Islet precursor cell (in vitro differentiated cells): ENCODE measurements at places on chromosomes 12 and 14.

GRCh38 chr12:15933751-15934150 is 22.6 kb downstream of the DERA start:
- DNase-seq: no peak

DNA sequence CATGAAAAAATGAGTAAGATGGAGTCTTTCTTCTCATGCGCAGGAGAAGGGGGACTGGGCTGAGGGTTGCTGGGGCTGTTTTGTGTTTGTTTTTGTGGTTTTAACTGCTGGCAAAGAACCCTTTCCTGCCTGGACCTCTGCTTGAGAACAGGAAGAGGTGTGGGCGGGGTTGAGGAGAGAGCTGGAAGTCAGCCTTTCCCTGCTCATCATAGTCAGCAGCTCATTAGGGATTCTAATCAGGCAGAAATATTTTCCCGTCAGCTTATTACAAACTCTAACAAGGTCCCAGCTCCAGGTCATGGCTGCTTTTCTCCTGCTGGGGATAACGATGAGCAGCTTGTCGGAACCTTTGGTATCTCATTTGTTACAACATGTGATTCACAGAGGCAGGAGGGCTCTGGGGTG is 185.0 kb upstream of the NRXN3 start:
- peak; percentile 43 for DNase-seq

GRCh38 chr14:106530423-106531107 is 1004.2 kb downstream of the TMEM121 start:
- no peak for DNase-seq

DNA sequence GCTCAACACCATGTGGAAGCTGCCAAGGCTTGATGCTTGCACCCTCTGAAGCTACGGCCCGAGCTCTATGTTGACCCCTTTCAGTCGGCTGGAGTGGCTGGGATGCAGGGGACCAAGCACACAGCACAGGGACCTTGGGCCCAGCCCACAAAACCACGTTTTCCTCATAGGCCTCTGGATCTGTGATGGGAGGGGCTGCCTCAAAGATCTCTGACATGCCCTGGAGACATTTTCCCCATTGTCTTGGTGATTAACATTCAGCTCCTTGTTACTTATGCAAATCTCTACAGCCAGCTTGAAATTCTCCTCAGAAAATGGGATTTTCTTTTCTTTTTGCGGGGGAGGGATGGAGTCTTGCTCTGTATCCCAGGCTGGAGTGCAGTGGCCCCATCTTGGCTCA is 46.3 kb downstream of the MON2 start:
- DNase-seq: no peak

DNA sequence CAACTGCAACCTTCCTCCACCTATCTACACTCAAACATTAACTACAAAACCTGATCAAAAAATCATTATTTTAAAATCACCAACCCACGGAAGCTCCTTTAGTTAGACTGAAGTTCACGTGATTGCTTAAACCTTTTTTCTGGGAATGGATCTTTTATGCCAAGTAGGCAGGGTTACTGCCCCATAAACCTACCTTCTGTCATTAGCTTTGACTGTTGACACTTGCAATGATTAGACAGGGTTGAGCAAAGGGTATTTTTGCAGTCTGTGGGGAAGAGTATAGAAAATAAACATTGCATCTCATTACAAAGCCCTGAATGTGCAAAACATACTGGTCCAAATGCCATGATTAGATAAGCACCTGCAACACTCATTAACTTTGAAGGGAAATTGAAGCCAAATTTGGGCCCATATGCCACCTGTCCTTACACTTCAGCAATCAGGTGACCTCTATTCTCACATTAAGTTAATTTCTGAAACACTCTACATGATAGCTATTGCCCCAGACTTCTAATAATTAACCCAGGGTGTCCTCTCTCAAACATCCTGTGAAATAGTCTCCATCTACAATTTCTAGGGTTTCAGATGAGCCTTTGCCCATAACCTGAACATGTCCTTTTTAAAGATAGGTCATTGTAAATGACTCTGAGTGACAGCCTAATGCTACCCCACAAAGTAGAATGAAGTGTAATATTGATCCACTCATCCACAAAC is 156.0 kb upstream of the PLEKHG7 start:
- no peak for DNase-seq

DNA sequence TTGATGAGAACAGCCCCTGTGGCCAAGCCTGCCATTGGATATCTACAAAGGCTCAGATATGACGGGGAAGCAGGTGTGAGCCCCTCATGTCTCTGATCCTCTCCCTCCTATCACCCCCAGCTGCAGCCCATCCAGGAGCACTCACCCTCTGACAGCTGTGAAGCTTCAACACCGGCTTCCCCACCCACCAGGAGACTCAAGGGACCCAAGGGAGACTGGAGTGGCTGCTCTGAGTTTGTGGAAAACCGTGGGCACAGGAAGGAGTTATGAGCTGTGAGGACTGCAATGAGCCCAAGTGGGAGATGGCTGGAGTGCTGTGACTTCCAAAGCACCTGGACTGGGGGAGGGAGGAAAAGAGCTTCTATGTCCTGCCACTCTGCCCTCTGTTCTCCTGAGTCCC is 7.9 kb downstream of the IFI27L2 start:
- DNase-seq: peak; percentile 29

- no peak for DNase-seq
Observed at GRCh38 chr12:64737539-64737938, 21.7 kb downstream of the GNS start.

GRCh38 chr14:77023001-77023996 is 5.2 kb downstream of the IRF2BPL start:
- DNase-seq: peak; percentile 75

DNA sequence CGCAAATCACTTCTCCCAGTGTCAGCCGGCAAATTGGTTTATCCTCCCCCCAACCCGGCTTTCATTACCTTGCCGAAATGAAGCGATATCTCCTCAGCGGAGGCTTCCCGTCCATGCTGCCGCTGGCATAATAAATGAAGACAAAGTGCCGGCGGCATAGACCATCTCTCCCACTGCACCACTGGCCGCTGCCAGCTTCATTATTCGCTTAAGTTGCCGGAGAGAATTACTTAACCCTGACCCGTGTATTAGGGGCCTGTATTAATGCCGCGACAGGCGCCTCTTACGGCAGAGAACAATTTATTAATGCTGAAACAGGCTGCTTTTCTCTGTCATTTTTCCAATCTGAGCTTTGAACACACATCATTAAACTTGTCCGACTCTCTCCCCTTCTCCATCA is 17.5 kb upstream of the GPATCH2L start:
- no peak for DNase-seq

DNA sequence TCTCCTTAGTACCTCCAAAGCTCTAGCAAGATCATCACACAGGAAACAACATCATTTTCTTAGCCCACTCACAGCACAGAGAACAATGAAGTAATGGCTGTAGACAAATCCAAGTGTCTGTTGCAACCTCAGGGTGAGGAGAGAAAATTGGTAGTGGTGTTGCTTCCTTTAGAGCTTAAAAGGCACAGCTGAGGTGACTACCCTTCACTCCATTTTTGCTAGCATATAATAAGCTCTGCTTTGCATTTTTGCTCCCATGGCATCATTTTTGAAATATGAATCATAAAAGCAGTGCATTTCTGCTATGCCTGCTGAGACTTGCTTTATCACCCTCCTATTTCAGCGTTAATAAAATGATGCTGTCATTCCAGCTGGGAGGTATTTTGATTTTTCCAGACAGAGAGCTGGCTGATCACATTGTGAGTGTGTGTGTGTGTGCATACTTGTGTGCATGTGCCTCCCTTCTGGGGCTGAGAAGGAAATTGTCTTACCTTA is 18.5 kb upstream of the PCNX1 start:
- DNase-seq: no peak

GRCh38 chr14:103073367-103073875 is 10.6 kb upstream of the LBHD2 start:
- peak; percentile 51 for DNase-seq

DNA sequence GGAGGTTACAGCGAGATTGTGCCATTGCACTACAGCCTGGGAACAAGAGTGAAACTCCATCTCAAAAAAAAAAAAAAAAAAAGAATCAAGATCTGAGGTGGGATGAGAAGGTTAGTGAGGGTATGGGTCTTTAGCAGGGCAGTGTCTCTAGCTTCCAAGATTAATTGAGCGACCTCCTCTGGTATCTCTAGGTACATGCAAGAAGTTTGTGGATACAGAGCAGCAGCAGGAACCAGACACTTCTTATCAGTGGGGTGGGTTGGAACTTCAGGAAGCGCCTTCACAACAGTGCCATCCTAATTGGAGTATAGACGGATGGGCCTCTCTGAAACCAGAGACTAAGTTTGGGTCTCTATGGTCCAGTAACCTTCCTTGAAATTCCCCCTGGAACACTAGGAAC is 51.9 kb upstream of the CISTR start:
- DNase-seq: no peak

GRCh38 chr12:132728502-132728901 is 17.9 kb downstream of the PGAM5 start:
- no peak for DNase-seq

GRCh38 chr14:103188810-103189480 is 65.7 kb downstream of the TNFAIP2 start:
- peak; percentile 59 for DNase-seq

GRCh38 chr14:38544776-38545175 is 288.9 kb upstream of the CLEC14A start:
- no peak for DNase-seq

DNA sequence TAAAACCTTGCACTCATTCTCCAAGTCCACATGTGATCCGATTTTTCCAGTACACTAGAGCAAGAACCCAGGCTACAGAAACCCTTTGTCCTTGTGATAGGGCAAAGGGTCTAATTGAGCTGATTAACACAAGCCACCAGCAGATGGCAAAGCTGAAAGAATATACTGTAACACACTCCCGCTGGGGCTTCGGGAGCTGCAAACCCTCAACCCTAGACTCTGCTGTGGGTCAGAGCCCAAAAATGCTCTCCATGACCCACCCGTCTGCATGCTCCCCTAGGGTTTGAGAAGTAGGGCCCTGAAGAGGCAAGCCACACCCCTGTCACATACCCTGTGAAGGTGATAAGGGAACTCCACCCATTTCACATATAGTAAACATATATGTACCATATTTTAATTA is 33.6 kb upstream of the PCNX1 start:
- no peak for DNase-seq

DNA sequence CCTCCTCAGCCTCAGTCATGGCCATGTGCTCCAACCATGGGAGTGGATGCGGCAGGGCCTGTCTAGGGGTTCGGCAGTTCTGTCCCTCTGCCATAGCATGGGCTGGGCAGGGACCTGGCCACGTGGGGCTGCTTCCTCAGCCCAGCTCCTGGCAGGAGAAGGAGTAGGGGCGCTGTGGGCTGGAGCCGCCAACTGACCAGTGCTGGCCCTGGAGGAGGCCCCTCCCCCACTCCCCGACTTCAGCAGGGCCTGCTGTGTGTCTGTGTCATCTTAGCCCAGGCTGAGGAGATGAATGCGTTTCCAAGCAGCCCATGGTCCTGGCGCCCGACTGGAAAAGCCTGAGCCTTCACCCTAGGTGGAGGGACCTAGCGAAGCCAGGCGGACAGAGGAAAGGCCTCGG is 2.7 kb upstream of the PACS2 start:
- DNase-seq: peak; percentile 64

- DNase-seq: no peak
Observed at GRCh38 chr12:117882181-117882580, 86.6 kb downstream of the KSR2 start.

GRCh38 chr12:131034631-131035244 is 81.0 kb downstream of the ADGRD1 start:
- DNase-seq: peak; percentile 73

- peak; percentile 86 for DNase-seq
Observed at GRCh38 chr12:2447861-2448260, 346.9 kb upstream of the FKBP4 start.

- no peak for DNase-seq
Observed at GRCh38 chr12:88958153-88958552, 377.9 kb upstream of the KITLG start.

GRCh38 chr14:55239320-55239719 is 31.9 kb upstream of the FBXO34 start:
- DNase-seq: no peak

GRCh38 chr12:12745576-12746211 is 28.5 kb downstream of the CDKN1B start:
- peak; percentile 83 for DNase-seq

- no peak for DNase-seq
Observed at GRCh38 chr12:57657744-57658143, 24.7 kb upstream of the B4GALNT1 start.

GRCh38 chr12:46414591-46415268 is 42.2 kb upstream of the SLC38A2 start:
- DNase-seq: no peak

GRCh38 chr14:99260116-99260515 is 11.9 kb downstream of the BCL11B start:
- no peak for DNase-seq

DNA sequence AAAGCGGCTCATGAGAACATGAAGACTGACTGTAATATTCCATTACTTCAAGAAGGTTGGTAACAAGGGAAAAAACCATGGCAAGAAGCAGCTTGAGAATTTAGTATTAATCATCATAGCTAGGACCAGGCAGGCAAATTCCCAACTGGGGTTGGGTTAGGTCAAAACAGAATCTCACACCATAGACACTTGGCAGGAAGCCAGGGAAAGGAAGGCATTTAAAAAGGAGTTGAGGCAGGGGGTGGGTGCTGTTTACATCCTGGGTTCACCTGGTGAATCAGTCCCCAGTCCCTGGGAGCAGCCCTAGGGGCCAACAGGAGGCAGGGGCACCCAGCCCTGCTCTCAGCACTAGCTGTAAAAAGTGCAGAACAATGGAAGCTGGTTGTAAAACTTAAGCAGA is 108.6 kb downstream of the EGLN3 start:
- no peak for DNase-seq

DNA sequence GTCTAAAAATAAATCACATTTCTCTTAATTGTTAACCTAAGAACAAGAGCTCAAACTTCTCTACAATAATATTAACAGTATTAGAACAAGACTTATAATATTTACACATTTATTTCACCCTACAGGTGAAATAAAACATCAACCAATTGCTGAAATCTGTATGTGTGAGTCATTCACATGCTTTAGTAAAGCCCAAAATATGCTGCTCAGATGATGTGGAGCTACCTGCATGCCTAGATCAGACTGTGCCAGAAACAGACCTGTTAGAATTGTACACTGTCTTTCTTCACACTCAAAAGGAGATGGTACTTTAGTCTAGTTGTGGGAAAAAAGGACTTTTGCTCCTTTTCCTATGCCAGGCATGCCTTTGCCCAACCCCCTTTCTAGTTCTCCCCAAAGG is 54.7 kb downstream of the RPS6KA5 start:
- no peak for DNase-seq

DNA sequence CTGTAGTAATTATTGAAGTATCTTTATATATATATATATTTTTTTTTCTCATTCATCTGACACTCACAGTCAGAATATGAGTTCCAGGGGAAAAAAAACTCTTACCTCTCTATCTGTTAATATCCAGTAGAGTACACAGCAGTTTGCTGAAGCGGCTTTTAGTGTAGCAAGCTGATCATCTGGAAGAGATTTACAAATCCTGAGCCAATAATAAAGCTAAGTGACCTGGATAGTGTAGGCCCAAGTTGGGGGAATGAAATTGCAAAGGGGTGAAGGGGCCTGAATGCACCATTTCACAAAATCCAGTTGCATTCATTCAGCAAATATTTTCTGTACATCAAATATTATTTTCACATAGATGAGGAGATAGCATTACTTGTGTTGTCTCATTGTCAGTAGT is 234.6 kb upstream of the FLRT2 start:
- no peak for DNase-seq

GRCh38 chr14:100134586-100134985 is 24.9 kb downstream of the DEGS2 start:
- no peak for DNase-seq
